ENCODE measurements at places on chromosomes 1 and 21.

GRCh38 chr1:246691622-246692495, 32.4 kb upstream of the SCCPDH start:
- DNase-seq = no peak

DNA sequence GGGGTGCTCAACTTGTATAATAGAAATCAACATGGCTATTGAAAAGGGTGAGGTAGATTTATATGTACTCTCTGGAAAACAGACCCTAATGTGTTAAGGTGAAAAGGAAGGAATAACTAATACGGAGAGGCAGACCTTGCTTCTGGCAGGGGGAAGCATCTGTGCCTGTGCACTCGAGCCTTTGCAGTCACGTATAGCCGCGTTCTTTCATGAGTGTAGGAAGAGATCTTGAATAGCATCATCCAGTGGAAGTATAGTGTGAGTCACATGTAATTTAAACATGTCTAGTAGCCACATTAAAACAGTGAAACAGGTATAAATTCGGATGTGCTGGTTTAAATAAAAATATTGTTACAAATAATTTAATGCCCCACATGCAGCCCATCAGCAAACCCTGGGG, 3.0 kb downstream of the A3GALT2 start:
- no peak for DNase-seq

- DNase-seq = no peak
Observed at GRCh38 chr1:67632811-67633655, 52.0 kb upstream of the GADD45A start.

DNA sequence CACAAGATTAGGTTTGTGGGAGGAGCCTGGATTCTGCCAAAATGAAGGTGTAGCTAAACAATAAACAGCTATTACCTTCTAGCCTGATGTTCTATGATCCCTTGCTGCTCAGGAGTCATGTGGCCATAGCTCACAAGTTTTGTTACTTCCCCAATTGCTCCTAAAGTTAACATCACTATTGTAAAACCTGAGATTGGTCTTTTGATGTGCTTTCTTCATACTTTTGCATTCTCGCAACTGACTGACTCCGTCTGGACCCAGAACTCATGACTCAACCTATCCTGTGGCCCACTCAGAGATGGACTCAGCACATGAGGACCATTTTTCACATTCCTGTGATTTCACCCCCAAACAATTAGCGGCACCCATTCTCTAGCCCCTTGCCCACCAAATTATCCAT, 69.1 kb downstream of the PTGS2 start:
- no peak for DNase-seq

- DNase-seq = peak; percentile 36
Observed at GRCh38 chr21:41425954-41426675, at the start of gene MX1. MX1 (plus strand) TSS chr21:41426239; CDS start chr21:41432071, 5,832 bp downstream.

DNA sequence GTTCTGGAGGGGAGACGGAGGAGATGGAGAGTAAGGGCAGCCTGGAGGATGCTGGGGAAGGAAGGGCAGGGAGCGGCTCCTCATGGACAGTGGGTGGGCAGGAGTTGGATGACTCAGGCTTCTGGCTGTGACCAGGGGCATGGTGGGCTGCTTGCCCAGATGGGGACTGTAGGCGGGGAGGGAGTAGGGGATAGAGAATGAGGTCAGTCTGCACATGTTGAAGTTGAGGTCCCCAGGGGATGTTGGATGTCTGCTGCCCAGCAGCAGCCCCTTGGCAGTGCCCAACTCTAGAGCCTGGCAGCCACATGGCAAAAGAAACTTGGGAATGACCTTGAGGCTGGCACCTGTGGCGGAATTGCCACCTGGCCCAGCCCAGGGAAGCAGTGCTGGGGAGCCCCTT, 6.4 kb downstream of the SELENON start:
- peak; percentile 72 for DNase-seq

Measured in fibroblast of lung (primary cell).